ENCODE measurements at places on chromosomes 5 and 9. TPM values are rescaled to one million over a fixed set of nuclear protein-coding genes. Genes with fewer than 3 reads are reported as not detected.

The LRRTM2 gene
- not detected for total RNA-seq

The IRX1 gene
- 13.0 TPM for total RNA-seq

The DBH gene
- total RNA-seq, result not detected

The GOLGA1 gene
- total RNA-seq, result 7.0 TPM

The PRR16 gene
- 0.48 TPM for total RNA-seq

The CACFD1 gene
- total RNA-seq, result 5.5 TPM

The TPRN gene
- total RNA-seq, result 4.1 TPM

The SPARC gene
- 54.2 TPM for total RNA-seq

The SHOC1 gene
- not detected for total RNA-seq

The N4BP3 gene
- total RNA-seq, result 4.8 TPM

The IFNA13 gene
- not detected for total RNA-seq

The KLHL3 gene
- total RNA-seq, result 1.1 TPM

The PFN3 gene
- total RNA-seq, result not detected

The SKP2 gene
- 20.7 TPM for total RNA-seq

The ANKRD18A gene
- 0.48 TPM for total RNA-seq

The PLAC8L1 gene
- total RNA-seq, result 0.43 TPM

The PCDHGA12 gene
- 3.9 TPM for total RNA-seq

The GCNT4 gene
- total RNA-seq, result 3.6 TPM

The SLC1A3 gene
- total RNA-seq, result 4.6 TPM

The AGXT2 gene
- total RNA-seq, result not detected

The TMEM232 gene
- 1.4 TPM for total RNA-seq

The KCNV2 gene
- not detected for total RNA-seq

The BTNL8 gene
- not detected for total RNA-seq

The PCDHB15 gene
- 0.24 TPM for total RNA-seq

The OXCT1 gene
- total RNA-seq, result 8.2 TPM

Data from tracheal epithelial cell (primary cell).